Esophagus squamous epithelium (tissue), 5 donors: ENCODE measurements at places on chromosomes 2 and 18.

DNA sequence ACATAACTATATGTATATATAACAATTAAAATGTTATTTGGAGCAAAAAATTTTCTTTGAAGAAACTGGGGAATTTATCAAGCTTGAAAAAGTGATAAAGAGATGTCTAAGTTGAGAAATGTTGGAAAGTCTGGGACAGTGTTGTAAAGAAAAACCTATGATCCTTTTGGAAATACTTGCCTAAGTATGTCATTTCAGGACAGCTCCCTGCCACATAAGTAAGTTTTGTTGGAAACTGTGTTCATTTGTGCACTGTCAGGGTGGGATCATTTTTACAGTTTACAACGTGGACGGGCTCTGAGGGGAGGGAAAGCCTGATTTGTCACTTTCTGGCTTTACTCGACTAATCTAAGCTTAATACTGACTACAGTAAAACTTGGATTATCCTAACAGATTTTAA, 10.4 kb upstream of the COL3A1 start:
- no peak for DNase-seq

GRCh38 chr2:80489717-80490116, 185.2 kb upstream of the LRRTM1 start:
- DNase-seq = no peak

DNA sequence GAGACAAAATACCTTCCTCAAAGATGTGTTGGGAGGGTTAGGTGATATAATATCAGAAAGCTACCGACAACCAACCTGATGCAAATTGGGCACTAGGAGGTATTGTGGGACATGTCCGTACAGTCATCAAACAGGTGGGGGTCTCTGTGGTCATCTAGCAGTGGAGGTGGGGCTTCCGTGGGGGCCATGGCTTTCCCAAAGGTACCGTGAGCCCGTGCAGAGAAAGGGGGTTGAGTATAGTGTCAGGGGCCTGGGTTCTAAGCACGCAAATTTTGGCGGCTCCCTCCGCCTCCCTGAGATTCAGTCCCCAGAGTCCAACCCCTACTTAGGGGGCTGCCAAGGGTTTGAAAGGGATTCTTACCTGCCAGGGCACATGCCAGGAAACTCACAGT, 32.6 kb downstream of the HJURP start:
- DNase-seq = no peak

GRCh38 chr2:63888490-63889402, 47.0 kb downstream of the UGP2 start:
- DNase-seq = no peak

- no peak for DNase-seq
Measured at GRCh38 chr2:44429034-44429433, 67.3 kb downstream of the CAMKMT start.

- DNase-seq = no peak
Measured at GRCh38 chr2:177585234-177585863, 192.8 kb downstream of the AGPS start.

DNA sequence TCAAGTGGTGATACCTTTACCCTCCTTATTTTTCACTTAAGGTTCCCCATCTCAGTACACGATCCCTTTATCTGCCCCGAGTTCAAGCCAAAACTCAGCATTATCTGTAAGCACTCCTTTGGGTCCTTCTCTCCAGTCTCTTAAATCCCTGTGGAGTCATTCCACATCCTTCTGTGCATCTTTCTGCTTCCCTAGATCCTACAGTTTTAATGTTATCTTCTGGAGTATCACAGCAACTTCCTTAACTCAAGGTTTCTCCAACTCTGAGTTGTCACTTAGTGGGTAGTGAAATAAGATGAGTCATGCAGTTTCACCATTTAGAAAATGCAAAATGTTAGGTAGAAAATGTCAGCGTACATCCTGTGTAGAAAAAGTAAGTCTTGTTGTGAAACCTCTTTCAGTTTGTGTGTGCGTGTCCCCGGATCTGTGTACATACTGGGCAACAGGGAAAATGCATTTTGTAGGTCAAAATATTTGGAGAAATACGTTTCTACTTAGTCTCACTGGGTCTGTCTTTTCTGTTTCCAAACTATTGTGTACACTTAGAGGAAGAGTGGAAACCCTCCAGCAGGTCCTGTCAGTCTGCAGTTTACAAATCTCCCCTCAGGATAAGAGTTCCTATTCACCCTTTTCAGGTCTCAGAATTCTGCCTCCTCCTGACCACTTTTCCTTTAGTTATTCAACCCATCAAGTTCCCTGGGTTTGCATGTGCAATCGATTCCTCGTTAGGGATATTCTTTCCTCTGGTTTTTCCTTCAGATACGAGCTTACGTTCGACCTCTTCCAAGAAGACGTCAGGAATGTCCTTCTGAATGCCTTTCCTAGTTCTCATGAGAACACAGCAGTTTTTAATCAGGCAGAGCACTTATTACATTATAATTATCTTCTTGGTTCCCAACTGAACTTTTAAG, 154.8 kb downstream of the TGIF1 start:
- no peak for DNase-seq

- no peak for DNase-seq
Measured at GRCh38 chr2:45172142-45172541, 162.9 kb upstream of the SIX2 start.

DNA sequence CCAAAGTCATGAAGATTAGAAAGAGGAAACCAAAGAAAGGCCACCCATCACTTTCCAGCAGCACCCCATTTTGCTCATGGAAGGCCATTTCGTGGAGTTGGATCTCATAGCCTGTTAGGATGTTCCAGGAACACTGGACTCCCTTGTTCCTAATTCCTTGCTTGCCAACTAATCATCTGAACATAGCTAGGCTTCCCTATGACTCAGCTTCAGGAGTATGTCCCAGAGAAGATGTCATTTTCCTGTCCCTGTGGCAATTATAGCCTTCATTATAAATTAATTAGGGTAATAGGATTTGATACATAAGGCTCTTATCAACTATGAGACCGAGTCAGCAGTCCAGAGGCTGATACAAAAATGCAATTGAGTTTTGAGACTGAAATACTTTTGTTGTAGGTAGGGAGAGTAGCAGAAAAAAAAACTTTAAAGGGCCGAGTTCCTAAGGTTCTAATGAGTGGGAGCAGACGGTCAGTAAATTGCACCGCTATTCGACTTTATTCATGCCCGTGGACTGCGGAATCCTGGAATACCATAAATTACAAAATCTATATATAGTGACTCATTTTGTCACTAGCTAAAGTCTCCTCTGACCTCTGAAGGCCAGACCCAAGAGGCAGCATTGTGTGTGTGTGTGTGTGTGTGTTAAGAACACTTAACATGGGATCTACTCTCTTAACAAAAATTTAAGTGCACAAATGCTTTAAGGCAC, 311.8 kb downstream of the FBXO15 start:
- no peak for DNase-seq
